ENCODE measurements at places on chromosomes 7 and 10. TPM values are rescaled to one million over a fixed set of nuclear protein-coding genes. Genes with fewer than 3 reads are reported as not detected.
A peak's percentile ranks its signal among the peaks of the same experiment; 100 is the strongest.

Gene FOXK1
- total RNA-seq: 11.1 TPM

Gene INSIG1
- total RNA-seq: 96.2 TPM

Gene PDLIM1
- 4.6 TPM for total RNA-seq

GRCh38 chr7:114160925-114161324 lies 242.1 kb upstream of the PPP1R3A start:
- no peak for DNase-seq

DNA sequence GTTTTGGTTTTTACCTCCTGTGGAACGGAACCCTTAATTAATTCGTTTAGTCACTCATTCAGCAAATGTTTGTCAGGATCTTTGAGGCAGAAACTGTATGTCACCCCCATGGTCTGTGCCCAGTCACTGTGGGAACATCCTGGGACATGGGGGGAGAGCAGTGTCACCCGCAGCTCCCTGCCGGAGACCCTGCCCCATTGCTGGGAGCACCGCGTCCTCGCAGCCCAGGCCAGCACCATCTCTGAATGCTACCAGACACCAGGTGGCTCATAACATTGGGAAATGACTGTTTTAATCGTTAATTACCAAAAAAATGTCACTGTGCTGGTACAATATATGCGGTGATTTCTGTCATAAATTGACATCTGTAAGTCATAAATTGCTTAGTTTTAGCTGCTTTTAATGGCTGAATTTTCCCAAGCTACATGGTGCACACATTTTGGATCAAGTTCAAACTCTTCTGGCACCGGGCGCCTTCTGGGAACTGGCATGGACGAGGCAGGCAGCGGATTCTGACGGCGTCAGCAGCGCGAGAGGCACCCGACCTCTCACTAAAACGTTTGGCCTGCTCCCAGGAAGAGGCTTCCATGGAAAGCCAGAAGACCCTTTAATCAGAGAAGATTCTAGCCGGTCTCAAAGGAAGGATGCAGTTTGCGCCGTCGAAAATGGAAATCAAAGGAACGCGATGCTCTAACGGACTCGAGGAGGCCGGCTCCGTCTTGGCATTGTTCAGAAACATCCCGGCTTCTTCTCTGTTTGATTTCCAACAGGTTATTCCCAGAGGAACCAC lies 184.2 kb downstream of the ADARB2 start:
- DNase-seq: no peak

GRCh38 chr7:1053002-1053411 lies 8.7 kb downstream of the GPR146 start:
- DNase-seq: peak; percentile 67

- no peak for DNase-seq
These were observed 233.4 kb downstream of the ARHGAP12 start for GRCh38 chr10:31694929-31695837.

DNA sequence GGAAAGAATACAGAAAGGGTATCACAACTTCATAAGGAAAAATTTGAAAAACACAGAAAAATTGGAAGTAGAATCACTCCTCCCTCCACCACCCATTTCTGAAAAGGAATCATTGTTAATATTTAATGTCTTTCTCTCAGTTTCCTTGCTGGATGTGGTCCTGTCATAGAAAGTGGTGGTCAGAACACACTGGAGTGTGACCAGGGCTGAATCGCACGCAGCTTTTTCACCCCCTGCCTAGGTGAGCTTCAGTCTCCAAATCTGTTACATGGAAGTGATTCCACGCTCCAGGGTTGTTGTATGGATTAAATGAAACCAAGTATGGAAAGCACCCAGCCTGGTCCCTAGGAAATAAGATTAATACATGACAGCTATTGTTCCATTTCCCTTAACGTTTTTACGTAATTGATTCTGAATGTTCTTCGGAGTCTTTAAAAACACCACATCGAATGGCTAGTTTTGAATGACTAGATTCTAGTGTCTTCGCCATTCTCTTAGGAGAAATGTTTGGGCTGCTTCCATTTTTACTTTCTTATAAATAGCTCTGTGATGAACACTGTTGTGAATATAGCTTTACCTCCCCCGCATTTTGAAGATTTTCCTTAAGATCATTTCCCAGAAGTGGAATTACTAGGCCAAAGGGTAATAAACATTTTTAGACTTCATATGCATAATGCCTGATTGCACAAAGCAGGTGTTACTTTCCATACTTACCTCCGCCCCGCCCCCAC lies 10.9 kb upstream of the DUSP5 start:
- no peak for DNase-seq

GRCh38 chr10:91420868-91421267 lies 10.7 kb downstream of the HECTD2 start:
- no peak for DNase-seq

DNA sequence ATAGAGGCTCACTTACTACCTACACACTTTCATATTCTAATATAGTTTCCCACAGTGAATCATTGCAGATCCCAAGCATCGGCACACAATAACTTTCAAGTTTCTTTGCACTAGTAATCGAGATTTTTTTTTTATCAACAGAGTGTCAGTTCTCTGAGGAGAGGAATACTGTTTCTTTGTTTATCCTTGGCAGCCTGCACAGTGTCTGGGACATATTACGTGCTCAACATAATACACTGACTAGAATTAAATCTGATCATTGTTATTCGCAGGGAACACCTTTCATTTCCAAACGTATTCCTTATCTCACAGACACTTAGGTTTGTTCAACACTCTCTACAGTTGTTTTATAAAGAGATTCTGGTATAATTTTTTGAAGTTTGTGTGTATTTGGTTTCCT lies 95.3 kb downstream of the CACNA2D1 start:
- no peak for DNase-seq

GRCh38 chr7:92714280-92714679 lies 122.1 kb downstream of the CDK6 start:
- DNase-seq: no peak

- DNase-seq: no peak
These were observed 39.5 kb downstream of the XRCC2 start for GRCh38 chr7:152636441-152636840.

GRCh38 chr10:71221586-71222202 lies 9.3 kb downstream of the UNC5B start:
- DNase-seq: no peak

GRCh38 chr10:78559661-78560340 lies 509.0 kb upstream of the ZMIZ1 start:
- peak; percentile 67 for DNase-seq

- DNase-seq: no peak
These were observed 114.9 kb upstream of the NANOS1 start for GRCh38 chr10:118914629-118915028.

GRCh38 chr10:132611026-132611910 lies 73.7 kb downstream of the INPP5A start:
- no peak for DNase-seq

- no peak for DNase-seq
These were observed 74.3 kb upstream of the CREB5 start for GRCh38 chr7:28338041-28338440.

Gene CALHM2
- 2.1 TPM for total RNA-seq

All from neural progenitor cell (in vitro differentiated cells).